ENCODE measurements at places on chromosomes 7 and 10.

DNA sequence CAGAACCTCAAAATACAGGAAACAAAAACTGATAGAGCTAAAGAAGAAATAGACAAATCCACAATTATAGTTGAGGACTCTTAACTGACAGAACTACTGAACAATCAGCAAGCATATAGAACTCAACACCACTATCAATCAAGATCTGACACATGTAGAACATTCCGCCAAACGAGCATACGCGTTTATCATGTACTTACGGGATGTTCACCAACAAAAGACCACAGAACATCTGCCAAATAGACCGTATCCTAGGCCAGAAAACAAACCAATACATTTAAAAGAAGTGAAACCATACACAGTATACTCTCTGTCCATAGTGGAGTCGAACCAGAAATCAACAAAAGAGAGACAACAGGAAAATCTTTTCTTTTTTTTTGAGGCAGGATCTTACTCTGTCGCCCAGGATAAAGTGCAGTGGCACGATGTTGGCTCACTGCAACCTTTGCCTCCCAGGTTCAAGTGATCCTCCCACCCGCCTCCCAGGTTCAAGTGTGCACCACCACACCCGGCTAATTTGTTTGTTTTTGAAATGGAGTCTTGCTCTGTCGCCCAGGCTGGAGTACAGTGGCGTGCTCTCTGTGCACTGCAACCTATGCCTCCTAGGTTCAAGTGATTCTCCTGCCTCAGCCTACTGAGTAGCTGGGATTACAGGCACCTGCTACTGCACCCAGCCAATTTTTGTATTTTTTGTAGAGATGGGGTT, 5.1 kb downstream of the GNA12 start:
- no peak for DNase-seq

DNA sequence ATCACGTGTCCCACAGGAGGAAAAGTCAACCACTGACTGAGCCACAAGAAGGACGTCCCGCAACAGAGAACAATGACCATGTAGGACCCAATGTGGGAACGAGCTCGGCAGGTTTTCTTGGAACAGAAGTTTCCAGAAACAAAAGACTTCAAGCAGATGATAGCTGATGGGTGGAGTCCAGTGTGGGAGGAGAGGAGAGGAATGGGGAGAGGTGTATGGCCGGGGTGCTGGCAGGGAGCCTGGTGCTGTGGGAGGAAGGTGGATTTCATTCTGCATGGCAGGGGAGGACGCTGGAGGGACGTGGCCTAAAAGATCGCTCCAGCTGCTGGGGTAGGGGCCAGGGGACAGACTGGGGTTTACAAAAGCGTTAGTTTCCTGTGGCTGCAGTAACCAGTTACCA, 48.5 kb upstream of the LMTK2 start:
- DNase-seq, result no peak

GRCh38 chr7:133859231-133859630, 267.9 kb upstream of the LRGUK start:
- no peak for DNase-seq

GRCh38 chr7:85095806-85096205, 91.0 kb downstream of the SEMA3D start:
- no peak for DNase-seq

- DNase-seq, result no peak
These were observed 33.9 kb downstream of the TSPAN14 start for GRCh38 chr10:80487791-80488538.

- DNase-seq, result peak; percentile 29
These were observed 577 bp downstream of the DNAJB9 start for GRCh38 chr7:108570146-108570755.

- DNase-seq, result no peak
These were observed 3.7 kb downstream of the GOT1 start for GRCh38 chr10:99426689-99427088.

DNA sequence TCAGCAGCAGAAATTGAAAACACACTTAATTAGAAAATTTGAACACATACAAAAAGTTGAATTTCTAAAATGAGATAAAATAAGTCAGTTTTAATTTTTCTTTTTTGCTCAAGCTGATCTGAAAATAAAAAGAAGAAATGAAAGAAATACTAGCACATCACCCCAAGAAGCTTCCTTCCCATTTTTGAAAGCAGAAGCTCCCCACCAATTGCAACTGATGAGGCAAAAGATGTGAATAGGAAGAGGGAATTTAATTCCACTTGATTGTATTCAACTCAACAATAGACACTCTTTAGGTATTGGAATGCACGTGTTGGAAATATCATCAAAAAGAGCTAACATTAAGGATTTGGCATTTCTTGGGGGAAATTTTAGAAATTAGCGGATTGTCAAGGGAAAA, 175.8 kb downstream of the TRIL start:
- DNase-seq, result no peak

DNA sequence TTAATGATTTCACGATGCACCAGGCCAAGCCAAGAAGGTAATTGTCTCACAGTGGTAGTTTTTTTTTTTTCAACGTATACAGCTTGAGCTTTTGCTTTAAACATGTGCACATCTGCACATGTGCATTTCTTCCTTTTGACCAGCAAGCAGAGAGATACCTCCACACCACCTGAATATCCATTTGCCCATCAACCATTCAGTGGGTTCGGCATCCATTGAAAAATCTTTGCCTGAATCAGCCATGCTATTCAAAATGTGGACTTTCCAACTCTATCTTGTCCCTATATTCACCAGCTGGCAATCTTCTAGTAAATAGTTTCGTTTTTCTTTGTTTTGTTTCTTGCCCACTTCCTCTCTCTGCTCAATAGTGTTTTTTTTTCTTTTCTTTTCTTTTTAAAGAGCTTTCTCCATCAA, 7.7 kb upstream of the TRA2A start:
- no peak for DNase-seq

DNA sequence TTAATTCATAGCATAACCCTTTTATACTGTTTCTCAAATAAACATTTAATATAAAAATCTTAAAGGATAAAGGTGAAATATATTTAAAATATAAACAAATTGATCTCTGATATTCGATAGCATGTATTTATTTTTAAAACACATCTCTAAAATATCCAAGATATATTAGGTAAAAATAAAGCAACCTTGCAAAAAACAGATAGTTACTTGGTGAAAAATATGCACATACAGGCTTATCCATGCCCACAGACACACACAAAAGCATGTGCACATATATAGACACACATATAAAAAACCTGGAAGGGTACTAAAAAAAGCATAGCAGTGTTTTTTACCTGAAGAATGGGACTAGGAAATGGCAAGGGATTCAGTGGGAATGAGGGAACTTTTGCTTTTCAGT, 19.8 kb downstream of the POT1 start:
- no peak for DNase-seq

DNA sequence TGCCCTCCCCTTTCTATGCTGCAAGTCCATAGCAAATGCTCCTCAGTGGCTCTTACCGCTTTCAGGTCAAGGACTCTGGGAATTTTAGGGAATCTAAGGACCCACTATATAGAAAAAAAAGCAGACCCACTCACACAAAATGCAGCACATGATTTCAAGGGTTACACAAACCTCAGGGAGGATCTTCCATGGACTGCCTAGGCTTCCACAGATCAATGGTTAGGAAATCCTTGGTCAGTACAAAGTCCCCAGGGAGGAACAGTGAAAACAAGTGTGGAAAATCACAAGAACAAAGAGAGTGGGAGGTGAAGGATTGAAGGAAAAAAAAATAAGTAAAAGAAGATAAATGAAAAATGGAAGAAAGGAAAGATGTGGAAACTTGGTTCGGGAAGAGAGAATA, 188.4 kb downstream of the AHR start:
- no peak for DNase-seq

DNA sequence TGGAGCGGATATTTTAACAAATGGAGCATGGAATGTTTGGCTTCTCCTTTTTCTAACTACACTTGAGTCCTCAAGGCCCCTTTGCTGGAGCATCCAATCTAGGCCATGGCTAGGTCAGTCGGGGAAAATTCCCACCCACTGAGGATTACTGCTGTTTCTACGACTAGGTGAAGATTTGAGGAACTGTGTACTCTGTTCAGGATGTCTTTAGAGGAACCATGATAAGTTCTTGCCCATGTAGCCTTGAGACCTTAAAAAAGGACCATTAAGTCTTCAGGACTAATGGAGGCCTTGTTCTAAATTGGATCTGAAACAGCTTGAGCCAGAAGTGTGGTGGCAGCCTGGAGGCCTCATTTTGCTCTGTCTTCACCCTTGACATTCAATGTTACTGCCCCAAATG, 6.2 kb downstream of the AGK start:
- DNase-seq, result no peak

GRCh38 chr7:134660961-134661376, 14.3 kb downstream of the BPGM start:
- peak; percentile 88 for DNase-seq

GRCh38 chr7:52992001-52992400, 43.4 kb upstream of the POM121L12 start:
- no peak for DNase-seq

- DNase-seq, result peak; percentile 90
These were observed 123.9 kb downstream of the SEMA3C start for GRCh38 chr7:80794631-80795573.

GRCh38 chr10:20892796-20893195, 4.3 kb downstream of the NEBL start:
- no peak for DNase-seq

- DNase-seq, result peak; percentile 39
These were observed 57.6 kb downstream of the RNLS start for GRCh38 chr10:88525371-88526069.

DNA sequence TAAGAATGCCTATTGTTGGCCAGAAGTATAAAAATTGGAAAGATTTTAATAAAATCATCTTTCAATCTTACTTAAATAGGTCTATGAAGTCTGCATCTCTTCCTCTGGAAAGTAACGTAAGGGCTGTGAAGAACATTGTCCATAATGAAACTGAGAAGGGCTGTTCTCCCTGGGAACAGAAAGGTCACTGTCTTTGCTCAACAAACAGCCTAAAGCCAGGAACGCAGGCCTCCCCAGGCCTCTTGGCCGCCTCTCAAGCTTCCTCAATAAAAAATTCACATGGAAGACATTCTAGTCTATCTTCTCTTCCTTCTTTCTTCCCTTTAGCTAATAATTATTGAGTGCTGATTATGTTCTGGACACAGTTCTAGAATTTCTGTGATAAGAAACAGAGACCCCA, 9.1 kb upstream of the IDI2 start:
- no peak for DNase-seq

- no peak for DNase-seq
These were observed 21.4 kb upstream of the IMPDH1 start for GRCh38 chr7:128431221-128431620.

Measured in AG10803 (cell line).